ENCODE measurements at places on chromosomes 16 and 17. TPM values are rescaled to one million over a fixed set of nuclear protein-coding genes. Genes with fewer than 3 reads are reported as not detected.

The ERAL1 gene
- total RNA-seq = 61.4 TPM

GRCh38 chr16:11384184-11384955 lies 39.1 kb downstream of the RMI2 start:
- H3K27ac ChIP-seq = no peak overlapping the region
- H3K4me3 ChIP-seq = no peak overlapping the region
- peaks cover 20% of the 10 kb centered on the region for H3K4me1 ChIP-seq
- no peaks in the 10 kb centered on the region for H3K36me3 ChIP-seq
- H3K27me3 ChIP-seq = no peaks in the 10 kb centered on the region
- DNase-seq = no peak

The CSH2 gene
- not detected for total RNA-seq

DNA sequence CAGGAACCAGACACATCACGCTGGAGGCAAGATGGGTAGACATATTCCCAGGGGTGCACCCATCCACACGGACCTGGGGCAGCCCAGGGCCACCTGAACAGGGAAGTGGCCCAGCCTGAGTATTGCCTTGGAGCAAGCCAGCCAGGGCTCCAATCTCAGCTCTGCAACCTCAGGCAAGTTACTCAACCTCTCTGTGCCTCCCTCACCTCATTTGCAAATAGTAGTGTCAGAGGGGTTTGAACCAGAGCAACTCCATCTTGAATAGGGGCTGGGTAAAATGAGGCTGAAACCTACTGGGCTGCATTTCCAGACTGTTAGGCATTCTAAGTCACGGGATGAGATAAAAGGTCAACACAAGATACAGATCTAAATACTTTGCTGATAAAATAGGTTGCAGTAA lies 35.1 kb upstream of the SNN start:
- DNase-seq = no peak
- H3K27ac ChIP-seq = peak overlapping the region; percentile 62
- no peaks in the 10 kb centered on the region for H3K36me3 ChIP-seq
- peaks cover 54% of the 10 kb centered on the region for H3K4me1 ChIP-seq
- H3K27me3 ChIP-seq = no peaks in the 10 kb centered on the region

DNA sequence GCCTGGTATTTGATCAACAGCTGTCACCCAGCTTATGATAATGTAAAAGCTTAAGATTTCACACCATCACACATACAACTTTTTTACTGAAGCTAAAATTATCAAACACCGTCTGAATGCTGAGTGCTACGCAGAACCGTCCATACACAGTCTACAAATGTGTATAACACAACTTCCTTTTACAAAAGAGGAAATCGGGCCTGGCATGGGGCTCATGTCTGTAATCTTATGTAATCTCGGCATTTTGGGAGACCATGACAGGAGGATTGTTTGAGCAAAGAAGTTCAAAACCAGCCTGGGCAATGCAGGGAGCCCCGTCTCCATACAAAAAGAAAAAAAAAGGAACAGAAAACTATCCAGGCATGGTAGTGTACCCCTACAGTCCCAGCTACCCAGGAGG lies 19.6 kb upstream of the QRICH2 start:
- DNase-seq = no peak
- H3K4me3 ChIP-seq = no peak overlapping the region
- no peaks in the 10 kb centered on the region for H3K27me3 ChIP-seq
- H3K4me1 ChIP-seq = no peaks in the 10 kb centered on the region

DNA sequence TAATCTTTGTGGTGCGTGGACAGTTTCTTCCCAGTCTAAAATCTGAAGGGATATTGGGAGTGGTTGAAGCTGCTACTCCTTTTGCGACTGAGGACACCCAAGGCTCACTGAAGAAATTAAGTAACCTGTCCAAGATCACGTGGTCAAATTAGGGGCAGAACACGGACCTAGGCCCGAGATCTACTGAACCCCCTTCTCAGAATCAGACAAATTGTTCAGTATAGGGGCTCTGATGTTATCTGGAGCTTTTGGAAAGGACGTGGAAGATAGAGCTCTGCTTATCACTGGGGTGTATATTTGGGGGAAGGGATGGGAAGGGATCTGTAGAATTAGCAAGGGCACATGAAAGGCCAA lies 857 bp downstream of the TANGO6 start:
- H3K4me3 ChIP-seq = peak overlapping the region; percentile 92
- DNase-seq = no peak
- H3K27me3 ChIP-seq = no peaks in the 10 kb centered on the region

GRCh38 chr16:10776280-10776679 lies 32.6 kb downstream of the NUBP1 start:
- no peaks in the 10 kb centered on the region for H3K4me1 ChIP-seq
- DNase-seq = no peak
- H3K27me3 ChIP-seq = no peaks in the 10 kb centered on the region
- H3K4me3 ChIP-seq = no peak overlapping the region
- H3K36me3 ChIP-seq = no peaks in the 10 kb centered on the region

The CRYBA1 gene
- not detected for total RNA-seq
